ENCODE measurements at places on chromosomes 6 and 20.

GRCh38 chr6:12178521-12178920 lies 111.6 kb upstream of the EDN1 start:
- no peak for DNase-seq

DNA sequence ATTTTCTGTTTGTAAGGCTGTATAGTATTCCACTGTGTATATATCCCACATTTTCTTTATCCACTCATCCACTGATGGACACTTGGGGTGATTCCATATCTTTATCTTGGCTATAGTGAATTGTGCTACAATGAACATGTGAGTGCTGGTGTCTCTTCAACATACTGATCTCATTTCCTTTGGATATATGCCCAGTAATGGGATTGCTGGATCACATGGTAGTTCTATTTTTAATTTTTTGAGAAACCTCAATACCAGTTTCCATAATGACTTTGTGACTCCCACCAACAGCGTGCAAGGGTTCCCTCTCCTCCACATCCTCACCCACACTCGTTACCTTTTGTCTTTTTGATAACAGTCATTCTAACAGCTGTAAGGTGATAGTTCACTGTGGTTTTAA lies 166.0 kb downstream of the ARHGAP18 start:
- no peak for DNase-seq

DNA sequence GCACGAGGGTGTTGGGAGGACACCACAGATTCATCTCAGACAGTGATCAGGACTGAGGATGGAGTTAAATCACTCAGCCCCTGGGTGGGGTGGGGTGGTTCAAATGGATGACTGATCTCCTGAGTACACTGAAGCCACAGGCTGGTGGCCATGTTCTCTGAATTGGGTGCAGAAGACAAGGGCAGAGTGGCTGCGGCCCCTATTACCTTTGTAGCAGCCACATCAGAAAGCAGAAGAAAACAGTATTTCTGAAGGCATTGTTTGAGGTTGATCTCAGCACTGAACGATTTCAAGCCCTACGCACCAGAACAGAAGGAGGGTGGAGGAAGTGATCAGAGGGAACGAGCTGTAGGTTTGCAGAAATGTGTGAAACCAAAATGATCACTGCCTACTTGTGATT lies 71.6 kb downstream of the SH3BGRL2 start:
- peak; percentile 7 for DNase-seq

- DNase-seq, result no peak
Observed at GRCh38 chr6:12459945-12460661, 169.9 kb downstream of the EDN1 start.

Measured in stimulated activated CD4-positive, alpha-beta T cell treated with anti-CD3 and anti-CD28 coated beads, Interleukin-15, amount 100 ng/mL, for 24 hours (primary cell).